Jurkat, Clone E6-1 (cell line): ENCODE measurements at places on chromosomes 2 and 18.

GRCh38 chr2:29629495-29629894, 291.9 kb downstream of the ALK start:
- DNase-seq, result no peak

DNA sequence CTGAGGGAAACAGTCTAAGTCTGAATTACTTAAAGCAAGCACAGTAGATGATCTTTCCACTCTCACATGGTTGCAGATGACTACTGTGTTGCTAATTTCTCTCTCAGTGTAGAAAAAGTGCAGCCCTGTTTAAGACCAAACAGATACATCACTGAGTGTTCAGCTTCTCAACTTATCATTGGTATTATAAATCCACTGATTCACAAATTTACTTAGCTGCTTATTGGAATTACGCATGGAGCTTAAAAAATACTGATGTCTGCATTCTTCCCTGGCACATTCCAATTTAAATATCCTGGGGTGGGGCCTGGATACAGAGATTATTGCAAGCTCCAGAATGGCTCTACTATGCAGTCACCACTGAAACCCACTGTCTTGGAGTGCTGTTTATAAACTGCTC, 411.2 kb downstream of the RND3 start:
- no peak for DNase-seq

GRCh38 chr2:104825124-104825865, 28.6 kb upstream of the POU3F3 start:
- no peak for DNase-seq

DNA sequence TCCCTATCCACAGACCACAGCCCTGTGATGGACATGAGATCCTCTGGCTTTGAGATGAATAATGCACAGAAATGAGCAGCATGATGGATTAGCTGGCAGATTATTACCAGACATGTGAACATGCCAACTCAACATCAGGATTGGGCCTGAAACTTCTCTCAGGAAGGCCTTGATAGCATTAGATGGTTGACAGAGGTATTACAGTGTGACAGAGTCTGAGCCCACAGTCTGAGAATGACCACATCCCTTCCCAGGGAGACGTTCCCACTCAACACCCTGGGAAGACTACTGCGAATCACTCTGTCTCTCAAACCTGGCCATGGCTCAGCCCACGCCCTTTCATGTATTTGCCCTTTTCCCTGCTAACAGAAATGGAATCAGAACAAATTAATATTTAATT, 66.9 kb downstream of the BCL11A start:
- DNase-seq, result no peak
